Mammary microvascular endothelial cell (primary cell): ENCODE measurements at places on chromosomes 7 and 10. TPM values are rescaled to one million over a fixed set of nuclear protein-coding genes. Genes with fewer than 3 reads are reported as not detected.

AZGP1 gene
- not detected in 2 replicates for total RNA-seq

STMP1 gene
- total RNA-seq, result 15.0 and 16.8 TPM in 2 replicates

RBP4 gene
- not detected in 2 replicates for total RNA-seq

FGF8 gene
- not detected in 2 replicates for total RNA-seq

AUTS2 gene
- 0.20 and 1.2 TPM in 2 replicates for total RNA-seq

NXPH1 gene
- total RNA-seq, result not detected in 2 replicates

LIPK gene
- not detected in 2 replicates for total RNA-seq

POLR3A gene
- total RNA-seq, result 16.8 and 17.5 TPM in 2 replicates

HOXA5 gene
- total RNA-seq, result 13.8 and 15.3 TPM in 2 replicates

SPAM1 gene
- total RNA-seq, result not detected in 2 replicates

MLXIPL gene
- total RNA-seq, result not detected in 2 replicates

VAX1 gene
- not detected in 2 replicates for total RNA-seq

GBX1 gene
- total RNA-seq, result not detected in 2 replicates

KCP gene
- total RNA-seq, result not detected in 2 replicates

LBX1 gene
- not detected in 2 replicates for total RNA-seq

MMRN2 gene
- total RNA-seq, result 199 and 215 TPM in 2 replicates

SPACDR gene
- total RNA-seq, result 0.87 and 3.4 TPM in 2 replicates

NKX1-2 gene
- not detected in 2 replicates for total RNA-seq

PLAC9 gene
- total RNA-seq, result 0.59 and 1.7 TPM in 2 replicates

EVX1 gene
- total RNA-seq, result not detected in 2 replicates

AKR1C2 gene
- total RNA-seq, result 0.89 and 1.6 TPM in 2 replicates

PTTG1IP2 gene
- total RNA-seq, result not detected in 2 replicates

CFAP46 gene
- total RNA-seq, result 0.20 and 0.25 TPM in 2 replicates

NPM3 gene
- 133 and 157 TPM in 2 replicates for total RNA-seq

PDE1C gene
- total RNA-seq, result 7.2 and 9.5 TPM in 2 replicates

GPR141 gene
- total RNA-seq, result not detected in 2 replicates

CDK14 gene
- total RNA-seq, result 4.7 and 11.4 TPM in 2 replicates

FOXI2 gene
- not detected in 2 replicates for total RNA-seq

GDF10 gene
- not detected in 2 replicates for total RNA-seq

LFNG gene
- 4.5 and 7.3 TPM in 2 replicates for total RNA-seq

DEPP1 gene
- total RNA-seq, result 32.3 and 40.5 TPM in 2 replicates

ABCC2 gene
- 0.07 and 0.49 TPM in 2 replicates for total RNA-seq

ADAM8 gene
- 1.5 and 3.8 TPM in 2 replicates for total RNA-seq

AOAH gene
- total RNA-seq, result 0.07 TPM in 1 of 2 replicates, not detected in the other

CLDN4 gene
- total RNA-seq, result 0.10 and 0.27 TPM in 2 replicates

SFR1 gene
- total RNA-seq, result 13.3 and 13.7 TPM in 2 replicates

CUX1 gene
- 19.1 and 24.6 TPM in 2 replicates for total RNA-seq

ERVW-1 gene
- not detected in 2 replicates for total RNA-seq

FGL2 gene
- 0.25 TPM in 1 of 2 replicates, not detected in the other for total RNA-seq

GJD4 gene
- total RNA-seq, result not detected in 2 replicates

CELF2 gene
- total RNA-seq, result 13.1 and 15.6 TPM in 2 replicates

AGAP5 gene
- total RNA-seq, result 0.27 and 0.74 TPM in 2 replicates

CCNJ gene
- total RNA-seq, result 8.6 and 9.9 TPM in 2 replicates

WNT16 gene
- total RNA-seq, result not detected in 2 replicates

PDK4 gene
- 1.8 and 2.1 TPM in 2 replicates for total RNA-seq

ZKSCAN5 gene
- 7.5 and 8.9 TPM in 2 replicates for total RNA-seq

ZSWIM8 gene
- total RNA-seq, result 64.2 and 66.7 TPM in 2 replicates

PRKCQ gene
- 0.05 and 0.07 TPM in 2 replicates for total RNA-seq

TBXAS1 gene
- total RNA-seq, result 0.67 and 1.7 TPM in 2 replicates

ANKRD7 gene
- 0.49 TPM in 1 of 2 replicates, not detected in the other for total RNA-seq
